ENCODE measurements at places on chromosomes 2 and 18. TPM values are rescaled to one million over a fixed set of nuclear protein-coding genes. Genes with fewer than 3 reads are reported as not detected.

LRATD1 gene
- total RNA-seq: not detected

TMEM163 gene
- total RNA-seq: 0.57 TPM

LRRC30 gene
- total RNA-seq: not detected

CTAGE1 gene
- not detected for total RNA-seq

GRCh38 chr2:14428056-14428455 lies 204.5 kb upstream of the LRATD1 start:
- no peak overlapping the region for H3K27ac ChIP-seq
- no peaks in the 10 kb centered on the region for H3K4me1 ChIP-seq
- no peaks in the 10 kb centered on the region for H3K36me3 ChIP-seq
- DNase-seq: no peak

DNA sequence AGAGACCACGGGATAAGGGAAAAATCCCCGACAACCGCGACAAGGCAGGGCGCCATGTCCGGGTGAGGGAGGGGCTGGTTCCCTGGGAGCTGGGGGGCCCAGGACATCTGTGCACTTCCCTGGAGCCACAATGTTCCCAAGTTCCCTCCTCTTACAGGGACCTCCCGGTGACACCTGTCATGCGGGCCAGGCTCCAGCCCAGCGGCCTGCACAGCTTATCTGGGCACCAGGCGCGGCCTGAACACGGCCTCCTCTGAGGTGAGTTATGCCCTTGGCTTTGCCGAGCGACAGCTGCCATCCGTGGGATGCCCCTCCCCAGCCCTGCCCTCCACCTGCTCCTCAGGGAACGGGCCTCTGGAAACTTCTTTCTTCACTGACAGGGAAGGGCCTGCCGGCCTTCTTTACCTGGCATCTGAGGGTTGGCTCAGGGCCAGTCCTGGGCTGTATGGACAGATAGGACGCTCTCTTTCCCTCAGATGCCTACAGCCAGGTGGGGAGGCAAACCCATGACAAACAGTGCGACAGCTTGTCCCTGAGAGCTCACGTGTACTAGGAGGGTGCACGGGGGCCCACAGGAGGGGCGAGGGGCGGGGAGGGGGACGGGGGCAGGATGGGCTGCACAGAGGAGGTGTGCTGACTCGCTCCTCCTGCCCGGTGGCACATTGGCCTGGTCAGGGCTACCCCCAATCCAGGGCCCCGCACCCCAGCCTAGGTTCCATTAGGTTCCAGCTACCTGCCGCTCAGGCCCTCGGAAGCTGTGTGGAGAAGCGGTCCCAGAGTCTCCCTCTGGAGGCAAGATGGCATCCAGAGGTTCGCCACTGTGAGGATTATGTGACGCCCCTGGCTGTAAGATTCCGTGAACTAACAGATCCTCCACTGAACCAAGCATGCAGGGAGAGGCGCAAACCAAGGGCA lies 34.9 kb upstream of the HPCAL1 start:
- H3K27ac ChIP-seq: no peak overlapping the region
- H3K27me3 ChIP-seq: peaks cover 4% of the 10 kb centered on the region
- no peak for DNase-seq
- H3K36me3 ChIP-seq: no peaks in the 10 kb centered on the region
- no peak overlapping the region for H3K4me3 ChIP-seq

DNA sequence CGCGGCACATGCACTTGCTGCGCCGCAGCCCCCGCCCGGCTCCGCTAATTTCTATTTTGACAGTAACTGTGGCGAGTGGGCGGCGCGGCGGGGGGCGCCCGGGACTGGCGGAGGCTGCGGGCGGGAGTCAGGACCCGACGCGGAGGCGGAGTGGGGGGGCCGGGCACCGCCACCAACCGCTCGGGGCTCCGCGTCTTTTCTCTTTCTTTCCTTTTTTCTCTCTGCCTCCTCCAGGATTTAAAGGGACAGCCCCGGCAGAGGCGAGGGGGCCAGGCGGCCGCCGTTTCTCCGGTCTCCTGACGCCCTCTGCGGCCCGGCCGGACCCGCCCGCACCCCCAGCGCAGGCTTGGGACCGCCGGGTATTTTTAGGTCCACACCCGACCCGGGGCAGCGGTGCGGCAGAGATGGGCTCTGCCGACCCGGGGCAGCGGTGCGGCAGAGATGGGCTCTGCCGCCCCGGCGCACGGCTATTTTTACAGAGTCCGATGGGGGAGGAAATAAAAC lies 460 bp upstream of the ZBTB7C start:
- no peak for DNase-seq
- H3K36me3 ChIP-seq: peaks cover 2% of the 10 kb centered on the region
- H3K27me3 ChIP-seq: peaks cover 63% of the 10 kb centered on the region

DNA sequence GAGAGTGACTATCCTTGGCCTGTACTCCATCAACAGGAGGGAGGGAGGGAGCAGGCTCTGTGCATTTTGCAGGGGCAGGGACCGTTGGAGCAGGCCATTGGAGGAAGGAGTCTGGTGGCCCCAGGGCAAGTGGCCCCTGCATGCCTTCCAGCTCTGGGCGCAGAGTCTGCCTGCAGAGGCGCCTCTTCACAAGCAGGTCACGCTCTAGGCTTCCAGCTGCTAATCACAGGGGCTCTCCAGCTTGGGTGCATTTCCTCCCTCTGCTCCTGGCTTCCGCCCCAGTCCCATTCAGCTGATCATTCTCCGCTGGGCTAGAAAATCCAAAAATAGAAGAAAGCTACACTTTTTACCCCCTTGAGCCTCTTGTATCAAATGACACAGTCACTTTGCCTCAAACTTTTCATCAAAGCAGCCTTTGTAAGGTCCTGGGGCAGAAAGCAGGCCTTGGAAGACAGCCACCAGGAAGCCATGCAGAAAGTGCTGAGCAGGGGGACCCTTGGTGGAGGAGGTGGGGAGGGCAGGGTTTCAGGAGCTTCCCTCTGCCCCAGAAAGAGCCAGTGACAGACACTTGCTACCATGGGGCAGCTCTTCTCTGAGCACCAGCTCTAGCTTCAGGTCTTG lies 11.3 kb downstream of the TMEM247 start:
- H3K4me3 ChIP-seq: no peak overlapping the region
- no peak for DNase-seq

GRCh38 chr2:102025583-102026267 lies 34.0 kb downstream of the IL1R2 start:
- peaks cover 4% of the 10 kb centered on the region for H3K27me3 ChIP-seq
- H3K4me1 ChIP-seq: peaks cover 21% of the 10 kb centered on the region
- no peak overlapping the region for H3K4me3 ChIP-seq
- H3K27ac ChIP-seq: peak overlapping the region; percentile 4
- DNase-seq: no peak

GRCh38 chr18:56021136-56021808 lies 433.3 kb upstream of the TCF4 start:
- no peaks in the 10 kb centered on the region for H3K27me3 ChIP-seq
- no peak overlapping the region for H3K27ac ChIP-seq
- no peaks in the 10 kb centered on the region for H3K4me1 ChIP-seq

GRCh38 chr18:65527879-65528633 lies 222.8 kb upstream of the CDH7 start:
- no peak overlapping the region for H3K27ac ChIP-seq
- DNase-seq: no peak
- H3K4me3 ChIP-seq: no peak overlapping the region

GRCh38 chr2:170669909-170670308 lies 45.2 kb upstream of the SP5 start:
- H3K4me1 ChIP-seq: peaks cover 4% of the 10 kb centered on the region
- H3K36me3 ChIP-seq: peaks cover 2% of the 10 kb centered on the region
- no peak for DNase-seq
- H3K27me3 ChIP-seq: peaks cover 33% of the 10 kb centered on the region
- H3K27ac ChIP-seq: no peak overlapping the region

DNA sequence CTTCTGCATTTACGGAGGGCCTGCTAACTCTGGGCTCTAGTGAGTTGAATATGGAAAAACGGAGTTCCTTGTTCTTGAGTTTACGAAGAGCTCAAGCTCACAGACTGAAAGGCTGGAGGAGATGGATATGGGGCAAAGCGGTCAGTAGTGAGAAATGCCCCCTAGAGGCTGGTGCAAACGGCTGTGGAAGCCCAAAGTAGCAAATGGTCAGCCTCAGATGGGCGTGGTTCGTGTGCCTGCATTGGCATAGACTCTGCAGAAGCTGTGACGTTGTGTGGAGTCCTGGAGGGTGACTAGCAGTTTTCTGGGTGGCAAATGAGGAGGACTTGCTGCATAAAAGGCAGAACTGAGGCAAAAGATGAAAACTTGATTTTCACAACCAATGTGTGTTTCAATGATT lies 93.6 kb upstream of the TWIST2 start:
- no peaks in the 10 kb centered on the region for H3K4me1 ChIP-seq
- H3K4me3 ChIP-seq: no peak overlapping the region
- H3K27ac ChIP-seq: no peak overlapping the region
- no peaks in the 10 kb centered on the region for H3K36me3 ChIP-seq
- H3K27me3 ChIP-seq: peaks cover 36% of the 10 kb centered on the region

GRCh38 chr2:236155406-236155805 lies 12.8 kb downstream of the GBX2 start:
- H3K36me3 ChIP-seq: no peaks in the 10 kb centered on the region
- no peak overlapping the region for H3K4me3 ChIP-seq
- peaks cover 44% of the 10 kb centered on the region for H3K27me3 ChIP-seq
- no peak overlapping the region for H3K27ac ChIP-seq
- H3K4me1 ChIP-seq: no peaks in the 10 kb centered on the region

DNA sequence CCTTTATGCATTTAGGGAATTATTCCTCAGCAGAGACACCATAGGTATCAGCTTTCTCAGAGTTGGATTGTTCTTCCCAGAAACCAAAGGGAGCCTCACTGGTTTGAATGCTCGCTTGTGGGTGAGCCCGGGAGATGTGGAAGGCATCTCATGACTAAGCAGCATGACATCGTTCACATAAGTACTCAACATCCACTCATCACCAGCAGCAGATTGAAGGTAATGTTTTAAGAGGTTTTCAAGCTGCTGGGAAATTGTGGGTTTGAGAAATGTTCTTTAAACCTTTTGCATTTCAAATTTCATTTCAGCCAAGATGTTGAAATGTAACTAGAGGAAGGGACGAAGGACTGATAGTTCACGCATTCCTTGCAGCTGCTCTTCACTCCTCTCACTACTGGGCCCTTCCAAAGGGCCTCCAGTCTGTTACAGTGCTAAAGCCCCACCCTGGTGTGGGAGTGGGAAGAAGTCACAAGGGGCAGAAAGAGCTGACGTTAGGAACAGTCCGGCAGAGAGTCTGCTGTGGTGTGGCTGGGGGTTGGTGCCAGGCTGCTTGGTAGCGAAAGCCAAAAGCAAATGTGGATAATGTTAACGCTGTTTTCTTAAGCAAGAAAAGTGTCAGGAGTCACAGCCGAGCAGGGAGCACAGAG lies 324.5 kb upstream of the EPHA4 start:
- H3K27me3 ChIP-seq: no peaks in the 10 kb centered on the region
- no peak overlapping the region for H3K27ac ChIP-seq
- H3K36me3 ChIP-seq: no peaks in the 10 kb centered on the region
- no peaks in the 10 kb centered on the region for H3K4me1 ChIP-seq
- no peak overlapping the region for H3K4me3 ChIP-seq

- H3K27ac ChIP-seq: no peak overlapping the region
- DNase-seq: no peak
- H3K36me3 ChIP-seq: peaks cover 2% of the 10 kb centered on the region
- no peaks in the 10 kb centered on the region for H3K27me3 ChIP-seq
- peaks cover 15% of the 10 kb centered on the region for H3K4me1 ChIP-seq
These were observed 63.7 kb downstream of the EIPR1 start for GRCh38 chr2:3313781-3314375.

DNA sequence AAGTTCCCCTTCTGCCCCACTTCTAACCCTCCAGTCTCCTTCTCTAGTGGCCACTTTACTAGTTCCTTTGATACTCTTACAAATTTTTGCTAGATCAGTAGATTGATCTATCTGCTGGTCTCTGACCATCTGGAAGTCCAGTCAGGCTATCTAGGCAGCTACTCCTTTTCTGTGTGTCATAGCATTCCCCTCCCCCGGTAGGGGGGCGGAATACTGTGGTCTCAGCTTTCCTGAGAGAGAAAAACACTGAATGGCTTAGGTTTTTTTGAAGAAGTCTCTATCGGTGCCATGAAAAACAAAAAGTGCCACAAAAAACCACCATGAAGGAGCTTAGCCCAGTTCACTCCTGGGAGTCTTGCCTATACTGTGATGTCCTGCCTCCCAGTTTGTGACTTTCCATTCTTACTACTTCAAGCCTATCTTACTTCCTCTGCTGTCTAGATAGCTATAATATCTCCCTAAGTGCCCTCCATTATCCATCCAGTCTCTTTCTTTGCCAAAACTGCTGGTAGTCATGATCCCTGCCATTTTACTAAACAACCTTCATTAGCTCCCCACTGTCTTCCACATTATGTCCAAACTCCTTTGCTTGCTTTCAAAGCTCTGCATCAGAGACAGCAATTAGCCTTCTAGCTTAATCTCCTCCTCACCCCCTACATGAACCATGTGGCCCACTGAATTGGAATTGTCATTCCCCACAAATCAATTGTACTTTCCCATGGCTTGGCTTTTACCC lies 29.9 kb downstream of the TPGS2 start:
- H3K36me3 ChIP-seq: peaks cover 21% of the 10 kb centered on the region
- DNase-seq: no peak
- H3K4me1 ChIP-seq: no peaks in the 10 kb centered on the region
- no peak overlapping the region for H3K4me3 ChIP-seq
- no peaks in the 10 kb centered on the region for H3K27me3 ChIP-seq
- H3K27ac ChIP-seq: peak overlapping the region; percentile 29

DNA sequence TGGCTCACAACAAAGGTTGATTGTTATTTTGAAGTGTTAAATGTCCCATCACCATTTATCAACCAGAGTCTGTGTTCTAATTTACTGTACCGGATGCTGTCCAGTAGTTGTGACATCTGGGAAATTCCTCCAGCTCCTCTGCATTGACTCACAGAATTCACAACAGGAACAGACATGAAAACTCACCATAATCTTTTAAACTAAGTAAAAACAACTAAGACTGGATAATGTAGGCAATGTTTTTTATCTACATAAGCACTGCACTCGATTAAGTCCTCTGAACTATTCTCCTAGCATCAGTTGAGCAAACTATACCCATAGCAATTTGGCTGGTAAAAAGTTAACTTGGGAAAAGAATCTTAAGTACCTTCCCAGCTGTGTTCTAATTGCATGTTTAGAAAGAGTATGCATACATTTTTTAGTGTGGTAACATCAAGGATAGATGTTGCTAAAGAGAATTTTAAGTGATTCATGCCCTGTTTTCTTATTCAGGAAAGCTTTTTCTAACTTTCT lies 42.9 kb upstream of the MYO1B start:
- peaks cover 27% of the 10 kb centered on the region for H3K4me1 ChIP-seq
- DNase-seq: no peak
- H3K4me3 ChIP-seq: peak overlapping the region; percentile 25
- peak overlapping the region; percentile 69 for H3K27ac ChIP-seq
- H3K36me3 ChIP-seq: peaks cover 2% of the 10 kb centered on the region

DNA sequence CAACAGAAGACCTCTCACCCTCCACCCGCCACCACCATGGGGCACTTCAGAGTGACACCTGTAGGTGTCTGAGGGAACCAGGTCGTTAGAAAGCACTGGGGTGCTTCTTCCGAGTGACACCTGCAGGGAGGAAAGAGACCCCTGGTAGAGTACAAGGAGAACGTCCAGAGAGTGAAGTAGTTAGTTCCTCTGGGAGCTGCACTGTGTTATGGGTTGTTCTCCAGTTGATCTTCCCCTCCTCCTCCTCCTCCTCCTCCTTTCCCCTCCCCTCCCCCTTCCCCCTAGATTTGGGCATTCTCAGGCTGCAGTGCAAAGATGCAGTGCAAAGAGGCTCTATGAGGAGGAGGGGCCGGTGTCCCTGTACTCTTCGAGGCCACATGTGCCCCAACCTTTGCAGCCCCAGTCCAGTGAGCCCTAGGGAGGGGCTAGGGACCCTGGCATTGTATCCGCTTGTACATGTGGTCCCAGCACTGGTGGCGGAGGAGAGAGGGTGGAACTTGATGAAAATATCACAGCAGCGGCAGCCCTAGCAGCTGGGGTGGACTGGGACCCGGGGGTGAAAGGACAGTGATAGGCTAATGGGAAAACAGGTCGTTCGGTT lies 850 bp downstream of the DNAJB2 start:
- H3K27ac ChIP-seq: peak overlapping the region; percentile 96
- no peaks in the 10 kb centered on the region for H3K27me3 ChIP-seq
- peaks cover 28% of the 10 kb centered on the region for H3K4me1 ChIP-seq
- no peak for DNase-seq
- peaks cover 6% of the 10 kb centered on the region for H3K36me3 ChIP-seq

Measured in T-helper 17 cell (primary cell).